ENCODE measurements at places on chromosomes 11 and 22. TPM values are rescaled to one million over a fixed set of nuclear protein-coding genes. Genes with fewer than 3 reads are reported as not detected.

GRCh38 chr11:125342281-125342930 lies 153.7 kb downstream of the FEZ1 start:
- no peak for DNase-seq
- H3K4me3 ChIP-seq, result no peak overlapping the region
- no peaks in the 10 kb centered on the region for H3K36me3 ChIP-seq
- no peaks in the 10 kb centered on the region for H3K27me3 ChIP-seq
- H3K27ac ChIP-seq, result no peak overlapping the region

DNA sequence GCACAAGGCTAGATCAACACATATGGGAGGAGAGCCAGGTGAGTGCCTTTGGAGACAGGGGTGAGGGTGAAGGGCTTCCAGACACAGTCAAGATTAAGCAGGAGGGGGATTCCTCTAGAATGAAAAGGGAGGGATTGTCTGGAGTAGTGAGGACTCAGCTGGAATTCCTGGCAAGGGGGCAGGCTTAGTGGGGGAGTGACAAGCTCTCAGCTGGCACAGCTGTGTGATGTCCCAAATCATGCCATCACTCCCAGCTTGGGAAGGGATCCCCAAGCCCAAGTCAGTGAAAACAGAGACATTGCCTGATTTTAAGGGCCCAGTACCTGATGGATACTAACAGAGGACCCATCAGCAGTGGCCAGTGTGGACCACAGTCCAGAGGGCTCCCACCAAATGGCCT lies 119.0 kb downstream of the MPPED2 start:
- no peaks in the 10 kb centered on the region for H3K4me1 ChIP-seq
- no peak for DNase-seq
- no peak overlapping the region for H3K27ac ChIP-seq
- H3K27me3 ChIP-seq, result peaks cover 5% of the 10 kb centered on the region

GRCh38 chr11:45563810-45564209 lies 101.6 kb downstream of the CHST1 start:
- no peak overlapping the region for H3K4me3 ChIP-seq
- no peak for DNase-seq
- no peaks in the 10 kb centered on the region for H3K27me3 ChIP-seq
- H3K4me1 ChIP-seq, result no peaks in the 10 kb centered on the region
- H3K27ac ChIP-seq, result no peak overlapping the region

TLCD5 gene
- total RNA-seq, result 13.4 TPM

- H3K4me1 ChIP-seq, result peaks cover 4% of the 10 kb centered on the region
- H3K36me3 ChIP-seq, result peaks cover 97% of the 10 kb centered on the region
- H3K27ac ChIP-seq, result no peak overlapping the region
These were observed 7.8 kb downstream of the HNRNPUL2 start for GRCh38 chr11:62719302-62719978.

CD248 gene
- 97.8 TPM for total RNA-seq

DNA sequence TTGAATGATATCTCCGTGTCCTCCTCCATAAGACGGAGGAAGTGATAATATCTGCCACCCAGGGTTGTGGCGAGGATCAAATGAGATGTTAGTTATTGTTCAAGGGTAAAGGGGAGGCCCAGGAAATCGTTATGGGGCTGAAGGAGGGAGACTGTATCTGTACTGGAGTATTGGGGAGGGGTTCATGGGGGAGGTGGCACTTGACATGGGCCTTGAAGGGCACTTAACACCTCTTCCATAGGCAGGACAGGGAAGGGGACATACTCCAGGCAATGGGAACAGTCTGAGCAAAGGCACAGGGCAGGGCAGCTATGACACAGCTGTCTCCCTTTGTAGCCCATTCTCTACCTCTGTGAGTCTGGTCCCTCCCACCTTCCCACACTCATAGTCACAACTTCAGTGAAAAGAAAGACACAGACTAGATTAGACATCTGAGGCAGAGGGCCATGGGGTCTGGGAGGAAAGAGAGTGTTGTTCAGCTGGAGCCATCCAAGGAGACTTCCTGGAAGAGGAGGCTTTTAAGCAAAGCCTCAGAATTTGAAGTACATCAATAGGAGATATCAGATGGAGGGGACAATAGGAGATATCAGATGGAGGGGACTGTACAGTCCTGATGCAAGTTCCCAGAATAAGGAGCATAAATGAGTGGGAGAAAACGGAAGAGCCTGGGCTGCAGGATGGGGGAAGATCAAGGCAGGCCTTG lies 15.8 kb upstream of the DGKZ start:
- peak; percentile 55 for DNase-seq
- peaks cover 38% of the 10 kb centered on the region for H3K4me1 ChIP-seq
- no peaks in the 10 kb centered on the region for H3K36me3 ChIP-seq

ADAMTS15 gene
- total RNA-seq, result 0.99 TPM

GRCh38 chr22:39368461-39368911 lies 18.7 kb downstream of the SYNGR1 start:
- H3K27me3 ChIP-seq, result no peaks in the 10 kb centered on the region
- peak overlapping the region; percentile 57 for H3K27ac ChIP-seq
- no peak overlapping the region for H3K4me3 ChIP-seq

- DNase-seq, result no peak
- no peak overlapping the region for H3K4me3 ChIP-seq
- H3K27ac ChIP-seq, result no peak overlapping the region
- peaks cover 3% of the 10 kb centered on the region for H3K4me1 ChIP-seq
These were observed 4.3 kb upstream of the LMO1 start for GRCh38 chr11:8267831-8268529.

APOBEC3B gene
- total RNA-seq, result 9.0 TPM

DNA sequence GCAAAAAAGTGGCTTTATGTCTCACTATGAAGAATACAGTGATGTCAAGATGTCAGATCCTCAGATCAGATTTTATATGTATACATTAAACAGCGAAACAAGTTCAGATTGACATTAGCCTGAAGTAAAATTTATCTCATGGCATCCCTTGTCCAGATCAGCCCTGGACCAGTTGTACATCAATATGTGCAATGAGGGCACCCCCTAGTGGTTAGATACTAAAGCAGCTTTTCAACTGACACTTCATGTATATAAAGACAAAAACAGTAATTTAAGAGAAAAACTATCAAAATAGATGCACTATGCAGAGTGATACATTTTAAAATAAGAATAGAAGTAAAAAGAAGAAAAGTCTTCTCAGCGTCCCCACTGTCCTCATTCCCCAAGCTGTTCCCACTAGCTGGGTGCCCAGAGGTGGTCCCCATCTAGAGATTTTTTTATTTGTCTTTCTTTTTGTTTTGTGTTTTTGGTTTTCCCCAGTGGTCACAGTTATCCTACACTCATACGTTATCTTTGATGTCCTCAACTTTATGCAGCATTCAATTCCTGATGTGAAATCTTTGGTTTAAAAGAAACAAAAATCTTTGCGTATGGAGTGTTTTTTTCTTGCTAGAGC lies 2193.4 kb upstream of the RAG2 start:
- no peak overlapping the region for H3K4me3 ChIP-seq
- no peaks in the 10 kb centered on the region for H3K36me3 ChIP-seq
- H3K27me3 ChIP-seq, result no peaks in the 10 kb centered on the region
- H3K4me1 ChIP-seq, result peaks cover 10% of the 10 kb centered on the region
- H3K27ac ChIP-seq, result no peak overlapping the region

DNA sequence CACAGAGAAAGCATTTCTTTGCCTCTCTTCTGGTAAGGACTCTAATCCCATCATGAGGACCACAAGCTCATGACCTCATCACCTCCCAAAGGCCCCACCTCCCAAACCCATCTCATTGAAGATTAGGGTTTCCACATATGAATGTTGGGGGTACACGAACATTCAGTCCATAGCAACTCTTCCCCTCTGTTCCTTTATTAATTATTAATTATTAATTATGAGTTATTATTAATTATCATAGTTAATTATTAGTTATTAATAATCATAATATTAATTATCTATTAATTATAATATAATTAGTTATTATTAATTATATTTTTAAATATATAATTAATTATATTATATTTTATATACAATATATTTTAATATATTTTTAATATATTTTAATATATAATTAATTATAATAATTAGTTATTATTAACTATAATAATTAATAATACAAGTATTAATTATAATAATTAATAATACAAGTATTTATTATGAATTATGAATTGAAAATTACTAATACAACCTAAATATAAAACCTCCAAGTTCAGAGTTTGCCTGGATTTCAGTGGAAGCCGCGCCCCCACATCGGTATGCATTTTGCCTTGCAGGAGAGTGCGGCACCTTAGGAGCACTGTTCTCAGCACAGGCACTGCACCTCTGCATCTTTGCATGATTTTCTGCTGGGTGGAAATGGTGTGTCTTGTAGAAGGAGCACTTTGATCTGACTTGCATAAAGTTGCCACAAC lies 128.0 kb upstream of the FGF3 start:
- H3K36me3 ChIP-seq, result no peaks in the 10 kb centered on the region
- H3K27me3 ChIP-seq, result no peaks in the 10 kb centered on the region
- no peak for DNase-seq
- H3K4me1 ChIP-seq, result no peaks in the 10 kb centered on the region
- H3K27ac ChIP-seq, result no peak overlapping the region

EFCAB6 gene
- total RNA-seq, result 0.59 TPM

- H3K4me3 ChIP-seq, result no peak overlapping the region
- no peaks in the 10 kb centered on the region for H3K27me3 ChIP-seq
These were observed 1032.7 kb upstream of the TENM4 start for GRCh38 chr11:80473562-80473961.

GLYATL1 gene
- not detected for total RNA-seq

EFEMP2 gene
- 37.6 TPM for total RNA-seq

DNA sequence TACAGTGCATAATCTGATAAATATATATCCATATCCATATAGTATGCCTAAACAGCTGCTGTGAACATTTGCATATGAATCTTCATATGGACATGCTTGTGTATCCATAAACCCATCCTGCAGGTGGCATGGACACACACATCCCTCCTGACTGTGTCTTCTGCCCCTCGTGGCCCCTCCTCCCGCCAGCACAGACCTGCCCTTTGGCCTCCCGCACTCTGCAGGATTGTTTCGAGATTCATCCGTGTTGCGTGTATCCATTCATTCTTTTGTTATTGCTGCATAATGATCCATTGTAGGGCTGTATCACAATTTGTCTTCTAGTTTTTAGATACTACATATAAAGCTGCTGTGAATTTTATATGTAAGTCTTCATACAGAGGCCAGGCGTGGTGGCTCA lies 24.0 kb downstream of the ZBED4 start:
- no peak for DNase-seq
- no peaks in the 10 kb centered on the region for H3K27me3 ChIP-seq
- peaks cover 11% of the 10 kb centered on the region for H3K36me3 ChIP-seq
- H3K4me1 ChIP-seq, result peaks cover 8% of the 10 kb centered on the region
- H3K27ac ChIP-seq, result no peak overlapping the region
- H3K4me3 ChIP-seq, result no peak overlapping the region

OR4C15 gene
- not detected for total RNA-seq

- no peak overlapping the region for H3K4me3 ChIP-seq
- no peak for DNase-seq
- H3K27me3 ChIP-seq, result no peaks in the 10 kb centered on the region
- peaks cover 31% of the 10 kb centered on the region for H3K4me1 ChIP-seq
These were observed 4.3 kb downstream of the ATL3 start for GRCh38 chr11:63666874-63667273.

UPK2 gene
- not detected for total RNA-seq

DNA sequence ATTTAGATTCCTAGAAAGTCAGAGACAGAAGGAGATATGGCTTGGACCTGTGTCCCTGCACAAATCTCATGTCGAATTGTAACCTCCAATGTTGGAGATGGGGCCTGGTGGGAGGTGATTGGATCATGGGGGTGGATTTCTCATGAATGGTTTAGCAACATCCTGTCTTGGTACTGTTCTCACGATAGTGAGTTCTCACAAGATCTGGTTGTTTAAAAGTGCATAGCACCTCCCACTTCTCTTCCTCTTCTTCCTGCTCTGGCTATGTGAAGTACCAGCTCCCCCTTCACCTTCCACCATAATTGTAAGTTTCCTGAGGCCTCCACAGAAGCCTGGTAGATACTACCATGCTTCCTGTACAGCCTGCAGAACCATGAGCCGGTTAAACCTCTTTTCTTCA lies 27.6 kb upstream of the PAMR1 start:
- H3K4me3 ChIP-seq, result no peak overlapping the region
- H3K36me3 ChIP-seq, result no peaks in the 10 kb centered on the region
- H3K27me3 ChIP-seq, result no peaks in the 10 kb centered on the region

DNA sequence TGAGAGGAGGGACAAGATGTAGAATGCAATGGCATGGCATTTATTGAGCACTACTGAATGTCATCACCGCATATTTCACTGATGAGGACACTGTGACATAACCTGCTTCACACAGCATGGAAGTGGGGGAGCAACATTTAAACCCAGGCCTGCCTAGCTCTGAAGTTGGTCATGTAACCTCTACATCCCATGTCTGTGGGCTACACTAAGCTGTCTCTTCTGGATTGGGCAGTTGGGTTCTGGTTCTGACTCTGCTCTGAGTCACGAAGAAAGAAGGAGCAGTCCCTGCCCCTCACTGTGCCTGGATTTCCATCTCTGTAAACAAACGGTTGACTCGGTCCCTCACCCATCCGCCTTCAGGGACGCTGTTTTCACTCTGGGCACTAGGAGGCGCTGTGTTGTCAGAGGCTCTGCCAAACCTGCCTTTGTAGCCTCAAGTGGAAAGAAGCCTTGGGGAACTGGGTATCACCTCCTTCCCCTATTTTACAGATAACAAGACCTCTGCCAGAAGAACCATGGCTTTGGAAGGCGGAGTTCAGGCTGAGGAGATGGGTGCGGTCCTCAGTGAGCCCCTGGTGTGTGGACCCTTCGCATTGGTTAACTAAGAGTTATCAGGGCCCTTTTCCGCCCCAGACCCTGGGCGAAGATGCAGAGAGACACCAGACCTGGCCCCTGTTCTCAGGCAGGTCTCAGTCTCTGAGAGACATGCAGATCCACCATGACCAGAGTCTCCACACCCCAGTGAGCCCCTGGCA lies 12.7 kb upstream of the ARHGEF17 start:
- no peak overlapping the region for H3K27ac ChIP-seq
- H3K4me1 ChIP-seq, result peaks cover 4% of the 10 kb centered on the region
- H3K36me3 ChIP-seq, result no peaks in the 10 kb centered on the region
- H3K4me3 ChIP-seq, result no peak overlapping the region
- no peaks in the 10 kb centered on the region for H3K27me3 ChIP-seq

- no peak for DNase-seq
- H3K36me3 ChIP-seq, result no peaks in the 10 kb centered on the region
- no peaks in the 10 kb centered on the region for H3K4me1 ChIP-seq
- no peak overlapping the region for H3K4me3 ChIP-seq
- no peaks in the 10 kb centered on the region for H3K27me3 ChIP-seq
- no peak overlapping the region for H3K27ac ChIP-seq
These were observed 1166.2 kb downstream of the TBC1D22A start for GRCh38 chr22:47928631-47929030.

- H3K4me3 ChIP-seq, result no peak overlapping the region
- peaks cover 8% of the 10 kb centered on the region for H3K4me1 ChIP-seq
- H3K27ac ChIP-seq, result no peak overlapping the region
- H3K27me3 ChIP-seq, result no peaks in the 10 kb centered on the region
These were observed 25.3 kb downstream of the PRCP start for GRCh38 chr11:82874646-82875523.

- no peak for DNase-seq
- no peaks in the 10 kb centered on the region for H3K4me1 ChIP-seq
- H3K27ac ChIP-seq, result no peak overlapping the region
These were observed 42.4 kb upstream of the RCE1 start for GRCh38 chr11:66800720-66801428.

DNA sequence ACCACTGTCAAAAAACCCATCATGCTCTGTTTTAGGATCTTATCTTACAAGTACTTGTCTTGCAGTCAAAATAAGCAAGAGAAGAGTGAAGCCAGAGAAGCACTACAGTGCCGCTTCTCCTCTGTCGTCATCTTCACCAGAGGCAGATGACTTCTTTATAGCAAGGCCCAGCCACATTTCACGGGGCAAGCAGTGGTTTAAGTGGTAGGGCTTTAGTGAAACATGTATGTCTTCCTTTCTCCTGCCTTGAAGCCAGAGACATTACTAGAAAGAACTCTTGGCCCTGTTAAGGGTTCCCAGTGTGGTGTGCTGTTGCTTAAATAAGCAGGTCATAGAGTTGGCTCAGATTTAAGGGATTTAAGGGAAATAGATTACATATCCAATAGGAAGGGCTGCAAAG lies 42.9 kb upstream of the DEPDC7 start:
- no peaks in the 10 kb centered on the region for H3K27me3 ChIP-seq
- peaks cover 57% of the 10 kb centered on the region for H3K36me3 ChIP-seq
- H3K4me3 ChIP-seq, result no peak overlapping the region
- no peak for DNase-seq
